ENCODE measurements at places on chromosomes 5 and 9.

DNA sequence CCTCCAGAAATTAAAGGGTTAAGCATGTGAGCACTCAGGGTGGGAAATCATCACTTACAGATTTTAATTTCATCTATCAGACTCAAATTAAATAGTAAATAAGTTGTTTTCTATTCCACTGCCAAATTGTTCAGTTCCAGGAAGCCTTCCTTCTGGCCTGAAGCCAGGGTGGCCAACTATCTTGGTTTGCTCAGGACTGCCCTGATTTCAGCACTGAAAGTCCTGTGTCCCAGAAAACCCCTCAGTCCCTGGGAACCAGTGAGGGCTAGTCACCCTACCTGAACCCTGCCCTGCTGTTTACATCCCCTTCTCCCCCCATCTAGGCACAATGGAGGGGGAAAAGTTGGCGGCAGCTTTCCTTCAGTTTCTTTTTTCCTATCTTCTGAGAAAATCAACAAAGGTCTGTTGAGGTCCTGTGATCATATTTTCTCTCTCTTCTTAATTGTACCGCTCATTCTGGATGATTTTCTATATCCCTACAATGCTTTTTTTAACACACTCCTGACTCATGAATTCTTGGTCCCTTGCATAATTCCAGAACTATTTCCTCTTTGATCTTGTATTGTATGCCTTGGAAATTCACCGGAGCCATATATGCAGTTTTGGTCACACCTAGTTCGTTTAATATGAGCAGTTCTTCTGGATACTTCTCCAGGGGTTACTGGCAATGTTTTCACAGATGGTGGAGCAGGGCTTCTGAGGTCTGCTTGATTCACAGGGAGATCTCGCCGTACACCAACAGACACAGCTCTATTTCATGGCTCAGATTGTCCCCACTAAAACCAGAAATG lies 103.8 kb downstream of the MAP1B start:
- DNase-seq: no peak

GRCh38 chr5:44646016-44646415 lies 162.7 kb upstream of the MRPS30 start:
- DNase-seq: no peak

- DNase-seq: no peak
Measured at GRCh38 chr5:177133853-177134696, 502 bp downstream of the NSD1 start.

GRCh38 chr9:137272241-137273094 lies 5.1 kb upstream of the TOR4A start:
- DNase-seq: no peak

GRCh38 chr5:109584986-109585599 lies 104.6 kb upstream of the MAN2A1 start:
- no peak for DNase-seq

- no peak for DNase-seq
Measured at GRCh38 chr9:15191378-15191777, 115.6 kb downstream of the TTC39B start.

DNA sequence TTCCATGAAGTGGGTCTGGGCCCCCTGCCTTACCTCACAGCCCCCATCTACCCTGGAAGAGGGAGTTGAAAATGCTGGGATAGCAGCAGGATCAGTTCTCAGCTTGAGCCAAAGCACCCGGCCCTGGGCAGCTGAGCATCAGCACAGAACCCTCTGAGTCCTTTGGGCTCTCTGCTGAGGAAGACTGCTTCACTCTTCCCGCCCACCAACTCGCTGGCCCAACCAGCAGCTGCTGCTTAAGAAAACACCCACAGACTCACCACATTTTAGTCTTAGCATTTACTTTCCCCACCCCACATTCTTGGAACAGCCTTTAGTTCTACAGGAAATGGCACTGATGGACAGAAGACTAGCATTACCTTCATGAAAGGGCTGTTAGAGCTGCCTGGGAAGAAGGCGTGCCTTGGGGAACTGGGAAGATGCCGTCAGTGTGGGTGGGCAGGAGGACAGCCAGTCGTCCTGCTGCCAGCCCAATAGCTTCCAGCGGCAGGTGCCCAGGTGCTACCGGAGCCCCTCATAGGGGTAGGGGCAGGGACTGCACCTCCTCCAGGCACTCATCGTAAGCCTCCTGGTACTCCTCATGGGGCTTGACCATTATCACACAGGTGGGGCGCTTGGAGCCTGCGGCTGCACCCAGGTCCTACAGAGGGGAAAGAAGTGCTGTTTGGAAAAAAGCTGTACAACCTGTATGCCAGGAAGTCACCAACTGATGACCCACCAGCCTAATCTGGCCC lies 4.3 kb downstream of the NHP2 start:
- no peak for DNase-seq

GRCh38 chr9:36738318-36738976 lies 165.8 kb downstream of the MELK start:
- no peak for DNase-seq

DNA sequence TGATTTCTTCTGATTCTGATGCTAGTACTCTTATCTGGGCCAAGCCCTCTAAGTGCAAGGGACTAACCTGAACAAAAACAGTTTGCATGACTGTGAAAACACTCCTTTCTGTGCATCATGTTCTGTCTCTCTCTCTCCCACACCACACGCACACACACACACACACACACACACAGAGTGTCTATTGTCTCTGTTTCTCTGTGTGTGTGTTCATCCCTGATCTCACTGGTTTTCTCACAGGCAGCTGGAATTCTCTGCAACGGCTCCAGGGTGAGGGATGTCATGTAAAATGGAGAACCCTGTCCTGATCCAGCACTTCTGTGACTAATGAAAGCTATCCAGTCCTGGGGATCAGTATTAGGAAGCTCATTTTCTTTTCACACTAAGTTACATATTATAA lies 453.1 kb upstream of the RGMB start:
- DNase-seq: no peak

GRCh38 chr5:2886531-2886930 lies 135.1 kb upstream of the IRX2 start:
- DNase-seq: no peak

DNA sequence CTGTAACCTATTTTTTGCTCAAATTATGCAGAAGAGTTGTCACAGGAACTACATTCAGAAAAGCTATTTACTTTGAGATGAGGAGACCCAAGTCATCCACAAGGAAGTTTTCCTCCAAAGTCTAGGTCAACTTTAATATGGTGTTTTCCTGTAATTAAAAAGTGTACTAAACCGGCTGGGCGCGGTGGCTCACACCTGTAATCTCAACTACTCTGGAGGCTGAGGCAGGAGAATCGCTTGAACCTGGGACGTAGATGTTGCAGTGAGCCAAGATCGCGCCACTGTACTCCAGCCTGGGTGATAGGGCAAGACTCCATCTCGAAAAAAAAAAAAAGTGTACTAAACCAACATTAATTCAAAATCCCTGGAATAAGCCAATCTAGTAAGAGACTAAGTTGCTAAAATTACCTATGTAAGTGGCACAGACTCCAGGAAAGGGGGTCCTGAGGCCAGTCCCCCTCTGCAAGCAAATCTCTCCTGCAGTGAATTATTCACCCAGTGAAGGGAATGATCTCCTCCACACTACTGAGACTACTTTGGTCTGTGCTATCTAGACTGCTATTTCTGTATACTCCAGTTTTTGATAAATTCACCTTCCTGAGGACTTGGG lies 38.9 kb downstream of the FNBP1 start:
- DNase-seq: no peak

- no peak for DNase-seq
Measured at GRCh38 chr5:1516615-1517601, 6.9 kb downstream of the LPCAT1 start.

All from NCI-H2029 (cell line).